IPS DF 6.9 (cell line): ENCODE measurements at places on chromosomes 2 and 18.

DNA sequence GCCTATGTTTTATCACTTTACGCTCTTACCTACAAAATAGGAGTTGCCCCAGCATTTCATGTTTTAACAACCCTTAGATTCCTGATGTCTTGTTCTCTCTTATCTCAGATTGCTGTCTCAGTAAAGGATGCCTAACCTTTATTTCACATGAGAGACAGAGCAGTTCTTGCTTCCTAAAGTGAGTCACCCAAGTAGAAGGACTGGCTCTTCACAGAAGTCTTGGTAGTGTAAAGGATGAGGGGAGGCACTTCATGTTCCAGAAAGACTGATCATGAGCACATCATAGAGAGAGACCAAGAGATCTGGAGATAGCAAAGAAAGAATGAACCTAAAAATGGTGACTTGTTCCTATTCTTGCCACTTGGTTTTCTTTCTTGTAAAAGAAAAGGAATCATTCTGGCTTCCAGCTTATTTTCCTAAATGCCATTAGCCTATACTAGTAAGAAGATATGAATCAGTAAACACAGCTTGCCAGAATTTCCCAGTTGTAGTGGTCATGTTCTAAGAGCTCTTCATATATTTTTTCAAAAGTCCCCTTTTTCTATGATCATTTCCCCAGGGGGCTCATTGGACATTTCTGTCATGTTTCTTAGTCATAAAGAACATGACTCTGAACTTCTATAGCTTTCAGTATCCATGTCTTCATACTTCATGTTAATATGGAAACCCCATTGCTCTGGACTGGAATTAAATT, 54.9 kb downstream of the MAPRE2 start:
- no peak for DNase-seq

DNA sequence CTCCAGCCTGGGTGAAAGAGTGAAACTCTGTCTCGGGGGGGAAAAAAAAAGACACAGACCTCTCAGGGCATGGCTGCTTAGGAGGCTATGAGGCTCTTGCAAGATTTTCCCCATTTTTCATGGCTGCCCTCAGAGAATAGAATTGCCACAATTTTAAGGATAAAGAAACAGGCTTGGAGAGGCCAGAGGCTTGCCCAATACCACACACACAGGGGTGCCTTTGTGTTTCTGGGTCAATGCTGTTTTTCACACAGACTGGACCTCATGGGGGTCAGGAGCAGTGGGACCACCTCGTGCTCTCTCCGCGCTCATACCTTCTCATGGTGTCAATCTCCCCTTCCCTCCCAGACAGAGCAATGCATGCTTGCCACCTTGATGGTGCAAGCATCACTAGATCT, 65.4 kb upstream of the ST3GAL5 start:
- DNase-seq = no peak

DNA sequence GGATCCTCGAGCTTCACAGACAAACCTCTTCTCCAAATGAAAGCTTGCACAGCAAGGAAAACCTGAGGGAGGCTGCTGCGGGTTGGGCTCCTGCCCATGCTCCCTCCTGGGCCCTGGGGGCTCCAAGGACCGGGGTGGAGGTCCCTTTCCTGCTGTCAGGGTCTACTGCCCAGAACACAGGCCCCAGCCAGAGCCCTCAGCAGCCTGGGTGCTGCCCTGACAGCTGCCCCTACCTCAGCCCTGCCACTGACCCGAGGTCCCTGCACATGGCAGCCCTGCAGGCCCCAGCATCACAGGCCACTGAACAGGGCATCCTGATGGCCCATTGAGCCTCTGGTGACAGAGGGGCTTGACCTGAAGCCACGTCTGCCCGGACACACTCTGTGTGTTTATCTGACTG, 41.0 kb downstream of the CROCC2 start:
- no peak for DNase-seq

DNA sequence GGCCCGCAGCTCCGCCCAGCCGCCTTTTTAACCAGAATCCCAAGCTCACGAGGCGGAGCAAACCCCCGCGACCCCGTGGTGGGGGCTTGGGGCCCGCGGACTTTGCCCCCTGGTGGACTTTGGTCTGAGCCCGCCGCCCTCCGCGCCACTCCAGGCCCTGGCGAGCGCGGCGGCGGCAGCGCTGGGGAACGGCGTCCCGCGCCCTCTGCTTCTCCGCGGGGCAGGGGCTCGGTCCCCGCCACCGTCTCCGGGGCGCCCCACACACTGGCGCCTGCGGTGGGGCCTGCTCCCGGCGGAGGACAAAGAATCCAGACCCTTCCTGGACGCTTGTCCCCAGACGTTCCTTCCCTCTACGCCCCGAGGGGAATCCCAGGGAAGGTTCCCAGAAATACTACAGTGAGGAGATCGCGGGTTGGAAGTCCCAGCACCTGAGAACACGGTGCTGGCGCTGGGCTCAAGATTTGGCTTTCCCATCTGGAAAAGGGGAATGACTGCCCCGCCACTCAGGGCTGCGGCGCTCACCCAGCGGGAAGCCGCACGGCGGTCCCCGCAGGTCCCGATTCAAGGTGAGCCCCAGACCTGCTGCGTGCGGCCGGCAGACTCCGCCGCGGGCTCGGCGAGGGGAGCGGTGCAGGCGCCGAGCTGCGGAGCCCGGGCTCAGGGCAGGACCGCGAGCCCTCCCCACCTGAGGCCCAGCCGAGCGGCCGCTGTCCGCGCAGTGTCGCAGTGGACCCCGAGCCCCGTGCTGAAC, at the start of gene HAAO:
Gene HAAO, minus strand, starts transcription at position 1 of the 751 bp plus-strand sequence. CDS start 47 bp downstream, outside the sequence.
- DNase-seq = no peak
